ENCODE measurements at places on chromosomes 11 and 22.

GRCh38 chr11:117823294-117823945 is 1.1 kb downstream of the FXYD2 start:
- peak; percentile 37 for DNase-seq

GRCh38 chr22:37025500-37026070 is 6.0 kb downstream of the MPST start:
- DNase-seq: no peak

- no peak for DNase-seq
Measured at GRCh38 chr11:7524462-7525235, 10.8 kb downstream of the PPFIBP2 start.

DNA sequence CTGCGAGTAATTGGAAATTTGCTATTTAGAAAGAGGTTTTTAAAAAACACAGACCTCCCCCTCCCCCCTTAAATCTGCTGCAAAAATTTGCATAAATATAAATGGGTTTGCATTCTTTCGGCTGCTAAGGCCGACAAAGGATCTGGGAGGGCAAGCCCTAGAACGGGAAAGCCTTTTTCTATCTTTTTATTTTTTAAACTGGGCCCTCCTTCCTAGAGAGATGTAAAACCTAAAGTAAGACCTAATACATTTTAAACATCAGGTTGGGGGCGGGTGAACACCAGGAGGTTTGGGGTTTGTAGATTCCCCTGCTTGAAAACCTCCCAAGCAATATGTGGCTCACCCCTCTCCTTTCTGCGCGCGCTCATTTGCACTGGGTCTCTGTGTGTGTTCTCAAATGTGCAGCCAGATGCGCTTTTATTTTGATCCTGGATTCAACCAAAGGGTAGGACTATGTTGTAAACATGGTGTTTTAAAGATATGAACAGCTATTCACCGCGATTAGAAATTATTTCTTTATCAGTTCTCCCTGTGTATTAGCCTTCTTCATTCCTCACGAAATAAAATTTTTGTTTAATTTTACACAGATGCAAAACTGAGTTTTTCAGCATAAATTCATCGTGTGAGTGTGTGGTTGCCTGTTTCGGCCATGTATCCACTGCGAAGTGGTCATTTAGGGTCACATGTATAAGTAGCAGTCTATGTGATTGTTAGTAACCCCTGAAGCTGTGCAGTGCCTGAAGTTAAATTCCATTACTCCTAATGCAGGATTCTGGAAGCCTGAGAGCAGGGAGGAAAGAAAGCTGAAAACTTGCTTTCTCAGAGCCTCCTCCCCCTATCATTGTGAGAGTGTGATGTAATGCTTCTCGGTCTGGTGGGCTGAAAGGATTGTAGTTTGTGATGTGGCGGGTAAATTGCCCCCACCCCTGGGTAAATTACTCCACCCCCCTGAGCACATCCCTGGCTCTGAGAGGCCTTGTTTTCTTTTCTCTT is 988 bp downstream of the TNRC6B start:
- DNase-seq: peak; percentile 51

DNA sequence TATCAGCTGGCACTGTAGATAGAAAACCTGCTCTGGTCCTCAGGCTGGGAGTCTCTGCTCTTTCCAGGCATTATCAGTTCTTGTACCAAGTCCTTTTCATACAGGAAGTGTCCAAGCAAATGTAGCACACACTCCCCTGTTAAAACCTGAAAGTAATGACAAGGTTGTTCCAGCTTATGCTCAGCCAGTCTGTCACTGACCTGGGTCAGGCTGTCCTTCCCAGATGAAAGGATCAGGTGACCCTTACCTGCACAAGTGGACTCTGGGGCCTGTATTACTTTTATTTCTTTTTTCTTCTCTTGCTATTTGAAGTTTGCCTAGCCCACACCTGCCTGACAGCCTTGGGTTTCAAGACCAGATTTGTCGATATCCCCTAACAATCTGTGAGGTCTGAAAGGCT is 156.3 kb upstream of the SESN3 start:
- no peak for DNase-seq

- no peak for DNase-seq
Measured at GRCh38 chr11:130672911-130673310, 224.5 kb downstream of the ADAMTS15 start.

GRCh38 chr11:118659953-118660680 is 19.3 kb downstream of the TREH start:
- no peak for DNase-seq

DNA sequence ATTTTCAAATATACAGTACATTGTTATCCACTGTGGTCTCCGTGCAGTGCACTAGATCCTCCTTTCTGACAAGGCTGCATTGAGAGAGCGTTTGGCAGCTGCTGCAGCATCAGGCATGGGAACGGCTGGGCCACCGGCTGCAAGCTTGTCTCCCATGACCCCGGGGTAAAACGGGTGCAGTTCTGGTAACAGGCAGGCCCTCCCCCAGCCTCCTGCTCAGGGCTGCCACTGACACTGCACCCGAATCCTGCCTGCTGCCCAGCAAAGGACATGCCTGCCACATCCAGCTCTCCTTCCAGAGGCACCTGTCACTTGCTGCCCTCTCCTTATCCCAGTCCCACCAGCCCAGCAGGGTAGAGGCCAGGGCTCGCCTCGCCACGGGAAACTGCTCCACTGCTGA is 124.5 kb upstream of the TMEM45B start:
- no peak for DNase-seq

- DNase-seq: no peak
Measured at GRCh38 chr11:690738-691633, 4.0 kb downstream of the DEAF1 start.

- DNase-seq: no peak
Measured at GRCh38 chr22:35567351-35568141, 26.9 kb downstream of the RASD2 start.

DNA sequence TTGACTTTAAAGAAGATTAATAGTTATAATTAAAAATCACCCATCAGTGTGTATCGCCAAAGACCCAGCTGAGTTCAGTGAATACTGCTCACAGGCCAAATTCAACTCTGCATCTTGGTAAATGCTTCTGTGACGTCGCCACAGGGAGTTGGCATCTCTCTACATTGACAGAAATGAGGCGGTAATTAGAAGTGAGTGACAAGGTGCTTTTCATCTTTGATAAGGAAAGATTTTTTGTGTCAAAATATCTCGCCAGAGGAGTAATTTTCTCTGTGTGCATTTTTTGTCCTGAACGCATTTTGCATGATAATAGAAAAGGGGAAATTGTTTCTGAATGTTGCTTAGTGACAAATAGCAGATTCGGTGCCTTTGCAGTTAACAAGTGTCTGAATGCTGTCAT is 345.8 kb downstream of the CNTN5 start:
- DNase-seq: no peak

GRCh38 chr11:70712471-70712870 is 314.1 kb downstream of the CTTN start:
- no peak for DNase-seq
